ENCODE measurements at places on chromosomes 12 and 14.
A peak's percentile ranks its signal among the peaks of the same experiment; 100 is the strongest.

GRCh38 chr12:49944046-49944445, 6.5 kb upstream of the AQP2 start:
- no peak for DNase-seq

DNA sequence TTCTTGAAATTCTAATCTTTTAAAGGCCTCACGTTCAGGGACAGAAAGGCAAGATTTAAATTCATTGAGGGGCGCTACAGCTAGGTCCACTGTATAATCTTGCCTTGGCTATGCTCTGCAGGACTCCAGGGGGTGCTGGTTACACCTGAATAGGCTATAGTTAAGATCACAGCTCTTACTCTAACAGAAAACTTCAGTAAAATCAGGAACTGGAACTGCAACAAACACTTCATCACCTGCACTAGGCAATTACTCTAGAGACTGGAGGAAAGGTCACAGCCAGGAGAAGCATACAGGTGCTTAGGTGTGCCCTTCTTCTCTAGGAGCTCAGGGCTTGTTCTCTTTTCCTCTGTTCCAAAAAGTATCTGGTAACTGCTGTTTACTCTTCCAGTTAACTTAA, 20.9 kb downstream of the SLCO1C1 start:
- no peak for DNase-seq

DNA sequence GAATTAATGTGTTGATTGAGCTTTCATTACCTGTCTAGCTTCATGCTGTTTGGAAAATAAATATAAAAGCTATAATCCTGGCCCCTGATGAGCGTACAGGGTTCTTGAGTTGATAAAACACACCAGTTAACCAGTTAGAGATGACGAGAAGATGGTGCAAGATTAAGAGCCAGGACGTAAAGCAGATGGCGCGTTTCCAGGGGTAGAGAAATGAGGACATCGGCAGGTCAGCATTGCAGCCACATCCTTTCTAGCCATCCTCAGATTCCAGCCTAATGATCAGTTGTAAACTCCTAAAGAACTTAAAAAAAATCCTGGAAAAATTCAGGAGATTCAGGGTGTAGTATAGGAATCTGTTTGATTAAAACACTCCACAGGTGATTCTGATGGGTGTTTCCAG, 203.7 kb downstream of the CACNA1C start:
- no peak for DNase-seq

DNA sequence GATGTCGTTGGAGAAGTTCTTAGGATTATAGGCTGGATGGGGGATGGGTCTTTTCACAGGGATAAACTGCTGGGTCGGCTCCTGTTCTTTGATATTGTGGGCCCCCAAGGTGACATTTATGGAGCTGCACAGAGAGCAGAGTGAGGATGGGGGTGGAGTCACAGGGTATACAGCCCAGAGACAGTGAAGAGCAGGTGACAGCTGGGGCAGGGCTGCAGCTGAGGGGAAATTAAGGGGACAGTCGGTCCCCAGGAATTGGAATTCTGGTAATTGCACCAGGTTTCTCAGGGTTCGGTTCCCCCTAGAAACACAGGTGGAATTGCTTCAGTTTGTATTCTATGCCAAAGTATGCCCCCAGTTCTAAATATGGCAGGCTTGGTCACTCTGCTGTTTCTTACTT, 1.7 kb downstream of the GZMB start:
- DNase-seq = no peak

DNA sequence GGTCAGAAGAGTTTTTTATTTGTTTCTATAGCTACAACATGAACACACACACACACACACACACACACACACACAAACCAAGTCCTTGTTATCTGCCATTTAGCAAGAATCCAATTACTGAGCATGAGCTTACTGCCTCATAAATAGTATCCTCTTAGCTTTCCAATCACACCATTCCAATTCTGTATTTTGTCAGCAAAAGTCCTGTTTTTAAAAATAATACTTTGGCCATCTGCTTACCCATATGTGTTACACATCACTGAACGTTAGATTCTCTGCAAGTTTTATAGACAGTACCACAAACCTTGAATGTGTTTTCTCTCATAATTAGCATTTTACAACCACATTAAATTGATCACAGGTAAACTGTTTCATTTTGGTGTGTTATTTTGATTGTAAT, 1905.4 kb upstream of the FLRT2 start:
- DNase-seq = no peak

DNA sequence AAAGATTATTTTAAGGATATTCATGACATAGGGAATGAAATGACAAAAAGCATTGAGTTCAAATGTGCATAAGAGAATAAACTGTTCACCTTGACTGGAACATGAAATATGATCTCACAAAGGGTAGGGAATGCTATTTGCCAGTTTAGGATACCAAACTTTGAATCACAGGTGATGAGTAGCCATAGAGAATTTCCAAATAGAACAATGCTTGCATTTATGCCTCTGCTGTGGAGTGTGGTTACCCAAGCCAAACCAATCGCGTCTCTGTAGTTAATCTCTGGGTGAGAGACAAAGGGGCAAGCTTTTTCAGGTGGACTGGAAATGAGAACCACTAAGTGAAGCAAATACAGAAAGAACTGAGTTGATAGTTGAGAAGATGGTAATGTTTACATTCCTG, 371.1 kb upstream of the RPL10L start:
- DNase-seq = no peak

DNA sequence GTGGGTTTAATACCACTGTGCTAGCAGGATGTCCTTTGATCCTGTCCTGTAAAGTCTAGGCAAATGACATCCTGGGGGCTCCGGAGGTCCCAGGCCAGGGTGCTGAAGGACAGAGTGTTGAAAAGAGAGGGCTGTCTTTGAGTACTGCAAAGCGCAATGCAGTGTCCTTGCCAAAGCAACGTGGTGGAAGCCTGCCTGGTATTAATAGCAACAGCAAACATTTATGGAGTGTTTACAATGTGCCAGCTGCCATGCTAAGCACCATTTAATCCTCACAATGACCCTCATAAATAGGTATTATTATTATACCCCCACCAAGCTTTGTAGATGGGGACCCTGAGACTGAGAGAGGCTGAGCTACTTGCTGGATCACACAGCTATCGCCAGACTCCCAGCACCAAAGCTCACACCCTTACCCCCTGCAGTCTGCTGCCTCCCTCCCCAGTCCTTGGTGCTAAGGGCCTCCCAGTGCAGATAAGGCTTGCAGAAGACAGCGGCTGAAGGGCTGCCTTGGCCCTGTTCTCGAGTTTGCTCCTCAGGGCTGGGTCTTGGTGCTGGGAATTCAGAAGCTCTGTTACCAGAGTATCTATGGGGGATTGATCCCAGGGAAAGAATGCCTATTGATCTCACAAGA, 427.7 kb downstream of the FUT8 start:
- no peak for DNase-seq

GRCh38 chr12:107242189-107242588, 148.8 kb upstream of the CRY1 start:
- no peak for DNase-seq

- no peak for DNase-seq
Observed at GRCh38 chr14:70268760-70269159, 80.0 kb upstream of the SLC8A3 start.

GRCh38 chr14:106694638-106695393, 1168.4 kb downstream of the TMEM121 start:
- DNase-seq = peak; percentile 64

DNA sequence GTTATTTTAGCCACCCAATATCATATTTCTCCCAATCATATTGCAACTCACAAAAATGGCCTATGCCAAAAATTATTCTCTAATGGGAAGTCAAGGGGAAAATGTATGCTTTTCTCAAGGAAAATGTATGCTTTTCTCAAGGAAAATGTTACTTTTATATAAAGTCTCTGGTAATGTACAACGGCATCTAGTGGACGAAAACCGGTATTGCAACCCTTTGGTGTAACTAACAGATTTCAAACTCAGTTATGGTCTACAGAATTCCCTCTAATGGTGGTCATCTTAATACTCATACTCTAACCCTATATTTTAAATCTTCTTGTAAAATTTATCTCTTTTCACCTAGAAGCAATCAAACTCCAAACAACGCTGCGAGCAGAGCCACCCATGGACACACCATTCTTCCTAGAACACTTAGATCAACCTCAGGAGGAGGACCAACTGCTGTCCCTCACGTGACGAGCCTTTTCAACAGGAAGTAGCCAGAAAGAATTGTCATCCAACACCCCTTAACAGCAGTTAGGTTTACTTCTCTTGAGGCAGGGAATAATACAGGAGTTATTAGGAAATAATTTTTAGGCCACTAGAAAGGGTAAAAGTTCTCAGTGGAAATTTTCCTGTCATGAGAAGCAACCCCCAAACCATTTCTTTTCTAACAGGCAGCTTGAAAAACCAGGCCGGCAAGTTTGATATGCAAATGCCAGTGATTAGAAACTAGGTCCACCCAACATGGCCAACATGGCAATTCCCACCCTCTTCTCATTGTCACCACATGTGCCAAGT, 20.1 kb downstream of the APOBEC1 start:
- DNase-seq = peak; percentile 12

GRCh38 chr12:55850401-55850800, 7.7 kb upstream of the MMP19 start:
- no peak for DNase-seq

GRCh38 chr14:76537906-76538647, 162.1 kb downstream of the ESRRB start:
- no peak for DNase-seq

- peak; percentile 69 for DNase-seq
Observed at GRCh38 chr14:22555384-22556011, 33.5 kb downstream of the DAD1 start.

DNA sequence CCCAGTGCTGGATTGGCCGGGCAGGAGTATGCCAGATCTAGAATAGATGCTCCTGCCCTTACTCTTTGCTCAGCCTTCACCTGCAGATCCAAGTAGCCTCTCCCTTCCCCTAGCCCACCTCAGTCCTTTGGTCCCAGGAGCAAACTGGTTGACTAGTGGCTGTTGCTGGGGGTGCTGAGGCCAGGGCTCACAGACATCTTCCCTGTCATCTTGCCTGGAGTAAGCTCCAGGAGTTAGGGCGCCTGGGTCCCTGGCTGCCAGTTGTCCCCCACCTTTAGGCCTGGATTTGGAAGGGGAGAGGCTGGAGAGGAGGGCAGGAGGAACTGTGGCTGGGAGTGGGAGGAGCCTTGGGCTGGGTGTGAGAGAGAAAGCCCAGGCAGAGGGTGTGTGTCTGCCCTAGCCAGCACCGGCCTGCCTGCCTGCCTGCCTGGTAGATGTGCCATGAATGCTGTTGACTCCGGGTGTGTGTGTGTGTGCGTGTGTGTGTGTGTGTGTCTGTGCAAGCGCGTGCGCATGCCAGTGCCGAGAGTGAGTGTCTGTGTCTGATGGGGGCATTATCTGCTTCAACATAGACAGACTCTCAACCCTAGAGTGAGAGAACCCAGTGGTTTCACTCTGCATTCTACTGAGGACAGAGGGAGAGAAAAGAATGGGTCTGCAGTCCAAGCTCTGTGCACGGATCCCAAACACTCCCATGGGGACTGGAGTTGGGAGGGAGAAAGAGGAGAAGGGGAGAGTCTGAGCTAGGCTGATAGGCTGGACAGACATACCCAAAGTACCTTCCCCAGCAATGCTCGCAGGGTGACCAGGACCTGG, 845 bp upstream of the RARG start:
- DNase-seq = peak; percentile 56

GRCh38 chr12:118582863-118583262, 206.5 kb downstream of the SUDS3 start:
- no peak for DNase-seq

DNA sequence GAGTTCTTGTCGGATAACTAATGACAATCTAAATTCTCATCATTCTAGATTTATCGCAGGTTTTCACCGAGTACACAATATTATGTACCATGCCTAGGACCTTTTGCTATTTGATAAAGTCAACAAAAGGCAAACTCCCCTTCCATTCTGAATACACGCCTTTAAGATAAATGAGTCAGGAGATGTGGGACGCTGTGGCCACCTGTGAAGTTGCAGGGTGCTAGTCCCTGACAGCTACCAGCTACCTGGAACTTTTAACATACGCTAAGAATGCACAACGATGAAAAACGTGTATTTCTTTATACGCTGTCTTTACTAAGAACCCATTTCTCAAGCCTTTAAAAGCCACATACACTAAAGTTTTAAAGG, 678 bp downstream of the MDM1 start:
- DNase-seq = peak; percentile 21

GRCh38 chr14:102827716-102828115, 50.5 kb downstream of the TRAF3 start:
- no peak for DNase-seq

DNA sequence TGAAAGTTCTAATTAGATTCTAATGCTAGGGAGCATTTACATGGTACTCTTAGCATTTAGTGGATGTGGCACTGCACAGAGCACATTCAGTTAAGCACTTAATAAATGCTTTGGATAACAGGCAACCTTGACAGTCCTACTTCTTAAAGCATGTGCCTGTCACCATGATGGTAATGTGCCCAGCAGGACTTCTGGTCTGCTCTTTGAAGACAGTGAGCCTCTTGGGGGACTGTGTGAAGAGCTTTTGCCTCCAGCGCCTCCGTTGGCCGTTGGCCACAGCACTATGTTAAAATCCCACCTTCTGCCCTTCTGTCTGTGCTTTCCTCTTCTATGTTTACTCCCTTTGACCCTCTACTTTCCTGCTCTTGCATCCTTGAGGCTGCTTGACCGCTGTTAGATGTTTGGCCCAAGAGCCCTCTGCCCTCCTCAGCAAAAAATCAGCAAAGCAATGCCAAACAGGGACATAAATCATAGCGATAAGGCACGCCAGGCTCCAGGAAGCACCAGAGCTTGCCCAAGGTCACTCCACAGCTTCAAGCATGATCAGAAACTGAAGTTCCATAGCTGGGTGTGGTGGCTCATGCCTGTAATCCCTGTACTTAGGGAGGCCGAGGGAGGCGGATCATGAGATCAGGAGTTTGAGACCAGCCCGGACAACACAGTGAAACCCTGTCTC, 8.3 kb downstream of the CDKL1 start:
- DNase-seq = no peak
